Articular chondrocyte of knee joint (primary cell): ENCODE measurements at places on chromosomes 3 and 15. TPM values are rescaled to one million over a fixed set of nuclear protein-coding genes. Genes with fewer than 3 reads are reported as not detected.

CCR9 gene
- not detected in 2 replicates for total RNA-seq

CFAP100 gene
- not detected in 2 replicates for total RNA-seq

LIPC gene
- 1.8 and 4.1 TPM in 2 replicates for total RNA-seq

STT3B gene
- 177 and 191 TPM in 2 replicates for total RNA-seq

CEMIP gene
- 1,480 and 1,735 TPM in 2 replicates for total RNA-seq

CKMT1B gene
- not detected in 2 replicates for total RNA-seq
